ENCODE measurements at places on chromosomes 4 and X.

DNA sequence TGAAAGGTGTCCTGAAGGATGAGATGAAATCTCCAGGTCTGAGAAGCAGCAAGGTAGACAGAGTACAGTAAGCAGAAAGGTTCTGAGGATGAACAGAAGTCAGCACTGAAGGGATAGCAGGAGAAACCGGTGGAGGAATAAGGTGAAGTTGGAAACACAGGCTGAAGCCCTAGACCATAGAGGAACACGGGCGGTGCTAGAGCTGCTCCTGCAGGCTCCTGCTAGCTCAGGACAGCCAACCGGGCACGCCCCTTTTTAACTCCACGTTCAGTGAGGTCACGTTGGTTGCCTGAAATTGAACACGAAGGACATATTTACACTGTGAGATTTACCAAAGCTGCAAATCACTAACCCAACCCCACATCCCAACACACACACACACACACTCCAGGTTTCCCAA lies 1886.4 kb upstream of the AGA start:
- no peak for DNase-seq

DNA sequence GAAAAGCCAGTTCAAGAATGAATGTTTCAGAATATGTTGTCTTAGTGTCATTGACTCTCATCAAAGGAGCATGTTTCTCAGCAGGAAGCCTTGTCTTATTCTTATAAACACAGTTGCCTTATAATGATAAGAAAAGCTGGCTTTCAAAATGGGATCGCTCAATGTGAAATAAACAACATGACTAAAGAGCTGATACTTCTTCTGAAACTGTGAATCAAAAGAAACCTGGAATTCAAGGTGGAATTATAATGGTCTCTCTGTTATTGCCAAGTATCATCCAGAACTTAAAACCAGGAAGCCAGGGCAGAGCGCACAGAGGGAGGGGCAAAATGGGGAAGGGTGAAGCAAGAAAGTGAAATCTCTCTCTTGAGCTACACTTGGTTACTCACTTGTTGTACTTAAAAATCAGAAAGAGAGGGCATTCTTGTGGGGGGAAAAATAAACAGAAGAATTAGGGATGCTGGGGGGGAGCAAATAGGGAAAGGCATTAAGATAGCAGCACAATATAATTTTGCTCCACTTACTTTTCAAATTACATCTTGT lies 270.0 kb downstream of the MAPK10 start:
- no peak for DNase-seq

- DNase-seq: no peak
These were observed 561.5 kb downstream of the INPP4B start for GRCh38 chr4:142284402-142285221.

GRCh38 chr4:145531223-145531622 lies 49.6 kb downstream of the SMAD1 start:
- no peak for DNase-seq

GRCh38 chrX:133594156-133594555 lies 178.9 kb upstream of the GPC4 start:
- no peak for DNase-seq

GRCh38 chr4:77025643-77026321 lies 50.0 kb downstream of the CCNI start:
- no peak for DNase-seq

DNA sequence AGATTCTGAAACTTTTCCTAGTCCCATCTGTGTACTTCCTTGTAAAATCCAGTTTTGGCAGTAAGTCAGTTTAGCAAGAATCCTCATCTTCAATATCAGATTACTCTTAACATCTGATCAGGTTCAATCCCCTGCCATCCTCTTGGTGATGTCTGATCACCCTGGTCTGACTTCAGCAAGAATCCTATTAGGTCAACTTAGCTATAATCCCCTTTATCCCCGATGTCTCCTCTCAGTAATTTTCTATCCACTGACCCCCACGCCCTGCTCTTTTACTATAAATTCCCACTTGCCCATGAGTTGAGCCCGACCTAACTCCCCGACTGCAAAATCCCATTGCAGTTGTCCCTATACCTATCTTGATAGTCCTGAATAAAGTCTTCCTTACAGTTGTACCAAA lies 57.9 kb upstream of the PRSS48 start:
- no peak for DNase-seq

DNA sequence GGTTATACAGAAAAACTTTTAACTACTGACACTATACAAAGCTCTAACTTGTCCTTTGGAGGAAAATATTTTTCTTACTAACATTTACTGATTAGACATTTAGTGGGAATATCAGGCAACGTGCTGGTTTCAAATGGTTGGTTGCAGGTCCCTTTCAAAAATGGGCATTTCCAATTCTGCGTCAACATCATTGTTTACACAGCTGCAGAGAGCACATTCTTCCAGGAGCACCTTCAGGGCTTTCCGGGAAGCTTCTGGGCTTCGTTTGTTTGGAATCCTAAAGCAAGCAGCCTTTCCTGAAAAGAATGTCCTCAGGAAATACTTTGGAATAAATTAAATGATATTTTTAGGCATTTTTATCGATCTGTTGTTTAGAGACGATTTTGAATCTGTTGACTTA lies 289.7 kb downstream of the TRIML1 start:
- peak; percentile 50 for DNase-seq

- DNase-seq: no peak
These were observed 104.1 kb upstream of the MCF2 start for GRCh38 chrX:139811942-139812629.

GRCh38 chr4:132227151-132227856 lies 921.8 kb upstream of the PCDH10 start:
- DNase-seq: no peak

- no peak for DNase-seq
These were observed 255.2 kb downstream of the THOC2 start for GRCh38 chrX:123477673-123478072.

GRCh38 chrX:96611619-96612362 lies 72.9 kb upstream of the DIAPH2 start:
- no peak for DNase-seq

- DNase-seq: no peak
These were observed 15.9 kb upstream of the ADRA2C start for GRCh38 chr4:3750334-3750733.

DNA sequence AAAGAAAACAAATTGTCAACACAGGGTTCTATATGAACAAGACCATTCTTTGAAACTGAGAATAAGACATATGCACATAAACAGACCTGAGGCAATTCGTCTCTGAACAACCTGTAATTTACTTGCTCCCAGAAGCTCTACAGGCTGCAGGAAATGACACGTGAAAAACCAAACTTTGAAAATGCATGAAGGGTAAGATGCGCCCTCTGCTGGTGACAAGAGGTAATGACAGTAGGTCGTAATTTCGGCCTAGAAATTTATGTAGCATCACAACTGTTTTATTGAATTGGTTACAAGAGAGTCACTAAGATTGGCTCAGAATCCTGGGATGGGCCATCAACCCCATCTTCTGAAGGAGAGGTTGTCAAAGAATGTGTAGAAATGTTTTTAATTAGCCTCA lies 276.5 kb downstream of the PPP4R3C start:
- peak; percentile 28 for DNase-seq

- DNase-seq: no peak
These were observed 132.6 kb downstream of the PWWP3B start for GRCh38 chrX:106300656-106301055.

DNA sequence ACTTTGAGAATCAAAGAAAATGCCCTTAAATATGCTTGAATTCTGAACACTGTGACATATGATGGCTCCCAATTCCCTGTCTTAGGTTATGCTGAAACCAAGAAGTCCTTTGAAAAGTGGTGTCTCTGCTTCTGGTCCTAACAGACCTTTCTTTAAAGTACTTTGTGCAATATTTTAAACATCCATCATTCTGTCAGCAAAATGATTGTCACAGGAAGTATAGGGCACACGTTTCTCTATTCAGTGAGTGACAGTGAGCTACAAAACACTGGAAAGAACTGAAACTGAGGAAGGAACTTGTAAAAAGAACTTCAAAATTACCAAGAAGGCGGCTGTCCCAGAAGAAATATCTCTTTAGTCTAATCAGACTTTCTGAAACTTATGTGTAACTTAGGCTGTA lies 12.2 kb upstream of the NUP54 start:
- DNase-seq: no peak

- DNase-seq: no peak
These were observed 99.4 kb upstream of the RASGEF1B start for GRCh38 chr4:81571105-81571504.

GRCh38 chr4:24060932-24061331 lies 171.1 kb upstream of the PPARGC1A start:
- DNase-seq: no peak

- DNase-seq: no peak
These were observed 324.8 kb upstream of the DDX53 start for GRCh38 chrX:22674932-22675331.

- no peak for DNase-seq
These were observed 229.1 kb upstream of the FSTL5 start for GRCh38 chr4:162392946-162393345.

- DNase-seq: peak; percentile 46
These were observed 3.1 kb downstream of the MAMLD1 start for GRCh38 chrX:150365990-150366911.

DNA sequence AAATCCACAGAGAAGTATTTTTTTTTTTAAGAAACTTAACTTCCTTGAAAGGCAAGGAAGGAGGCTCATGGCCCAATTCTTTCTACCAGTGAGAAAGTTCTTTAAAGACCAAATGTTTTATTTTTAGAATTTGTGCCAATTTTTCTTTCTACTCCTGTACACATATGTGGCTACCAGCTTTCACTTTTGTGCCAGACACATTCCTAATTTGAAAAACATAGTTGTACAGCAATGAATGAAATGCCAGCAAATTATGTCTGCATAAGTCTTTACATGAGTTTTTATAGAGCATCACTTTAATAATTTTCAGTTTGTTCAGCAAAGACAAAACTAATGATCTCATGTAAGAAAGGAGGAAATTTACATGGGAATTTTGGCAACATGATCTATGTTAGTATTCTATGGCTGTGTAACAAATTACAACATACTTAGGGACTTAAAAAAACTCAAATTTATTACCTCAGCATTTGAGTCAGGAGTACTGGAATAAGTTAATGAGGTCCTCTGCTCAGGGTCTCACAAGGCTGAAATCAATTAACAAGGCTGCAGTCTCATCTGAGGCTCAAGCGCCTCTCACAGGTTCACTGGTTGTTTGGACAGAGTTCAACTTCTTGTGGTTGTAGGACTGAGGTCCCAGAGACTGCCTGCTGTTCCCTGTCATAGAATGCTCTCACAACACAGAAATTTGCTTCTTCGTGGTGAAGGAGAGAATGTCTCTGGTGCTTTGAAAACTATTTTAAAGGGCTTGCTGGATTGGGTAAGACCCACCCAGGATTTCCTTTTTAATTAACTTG lies 678.2 kb upstream of the FAM241A start:
- no peak for DNase-seq

DNA sequence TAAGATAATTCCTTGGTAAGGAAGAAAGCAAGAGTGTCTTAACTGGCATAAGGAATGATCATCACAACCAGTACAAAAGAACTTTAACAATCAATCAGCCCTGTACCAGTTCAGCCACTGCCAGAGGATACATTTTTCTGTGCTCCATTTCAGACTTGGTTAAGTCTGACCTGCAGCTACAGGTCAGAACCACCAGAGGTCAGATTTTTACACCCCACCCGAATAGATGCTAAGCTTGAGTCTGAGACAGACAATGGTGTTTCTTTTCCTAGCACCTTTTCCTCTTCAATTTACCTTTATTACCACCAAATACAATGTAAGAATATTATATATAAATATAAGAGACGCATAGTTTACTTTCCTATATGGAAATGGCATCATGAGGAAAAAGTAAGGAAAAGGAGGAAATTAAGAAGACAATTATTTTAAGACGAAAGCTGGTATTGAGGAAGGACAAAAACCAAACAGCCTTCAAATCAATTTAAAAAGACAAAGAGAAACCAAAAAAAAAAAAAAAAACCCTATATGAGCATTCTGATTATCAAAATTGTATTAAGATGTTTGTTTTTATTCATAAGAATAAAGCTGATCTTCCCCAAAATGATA lies 215.3 kb upstream of the TTC29 start:
- DNase-seq: peak; percentile 40

DNA sequence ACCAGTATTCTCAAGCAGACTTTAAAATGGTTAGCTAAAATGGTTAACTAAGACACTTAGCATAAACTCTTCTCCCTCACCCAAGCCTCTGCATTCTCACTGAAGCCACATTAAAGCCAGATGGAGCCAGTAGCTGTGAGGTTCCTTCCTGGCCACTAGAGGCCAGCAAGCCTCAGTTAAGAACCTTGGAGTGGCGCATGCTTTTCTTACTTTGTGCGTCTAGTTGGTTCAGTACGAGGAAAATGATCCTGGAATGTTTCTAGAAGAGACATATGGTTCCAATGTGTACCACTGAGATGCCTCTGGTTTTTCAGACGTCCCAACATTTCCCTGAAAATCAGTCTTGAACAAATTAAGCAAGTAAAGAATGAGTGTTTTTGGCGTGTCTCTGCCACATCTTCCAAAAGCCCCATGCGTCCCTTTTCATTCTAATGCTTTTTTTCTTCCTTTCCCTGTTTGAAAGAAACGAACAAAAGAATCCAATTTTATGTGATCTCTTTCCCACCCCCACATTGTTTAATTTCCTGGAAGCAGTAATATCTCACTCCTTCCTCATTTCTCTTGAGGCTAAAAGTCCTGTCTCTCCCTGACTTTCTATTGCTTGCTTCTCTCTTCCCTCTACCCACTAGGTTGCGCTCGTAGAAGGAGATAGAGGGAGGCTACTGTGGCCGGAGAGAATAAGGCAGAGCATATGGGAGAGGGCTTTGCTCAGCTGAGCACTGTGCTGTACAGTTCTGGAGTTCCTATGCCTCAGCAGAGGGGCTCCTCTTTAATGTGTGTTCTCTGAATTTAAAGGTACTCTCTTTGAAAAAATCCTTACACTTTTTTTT lies 82.9 kb upstream of the TAB3 start:
- DNase-seq: peak; percentile 42

- DNase-seq: no peak
These were observed 53.1 kb downstream of the NDST3 start for GRCh38 chr4:118087366-118087765.

- DNase-seq: peak; percentile 40
These were observed 47.6 kb upstream of the TMEM131L start for GRCh38 chr4:153418558-153418957.

- no peak for DNase-seq
These were observed 55.1 kb downstream of the RS1 start for GRCh38 chrX:18616688-18617406.

DNA sequence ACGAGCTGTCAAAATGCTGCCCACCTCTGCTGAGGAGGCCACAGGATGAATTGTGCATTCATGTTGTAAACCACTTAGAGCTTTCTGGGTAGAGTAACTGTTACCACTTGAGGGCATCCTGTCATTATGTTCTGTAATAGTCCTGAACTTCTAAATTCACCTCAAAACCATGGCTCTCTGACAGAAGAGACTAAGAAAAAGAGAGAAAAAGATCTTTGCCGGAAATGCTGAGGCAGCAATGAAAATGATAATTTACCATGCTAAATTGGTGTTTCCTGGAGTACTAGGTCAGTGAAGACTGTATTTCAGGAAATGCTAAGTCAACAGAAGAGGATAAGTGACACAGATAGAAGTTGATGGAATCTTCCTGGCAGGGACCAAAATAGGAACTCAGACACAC lies 942.3 kb upstream of the SLIT2 start:
- no peak for DNase-seq

Measured in H9 (cell line).